ENCODE measurements at places on chromosomes 1 and 21.
A peak's percentile ranks its signal among the peaks of the same experiment; 100 is the strongest.

DNA sequence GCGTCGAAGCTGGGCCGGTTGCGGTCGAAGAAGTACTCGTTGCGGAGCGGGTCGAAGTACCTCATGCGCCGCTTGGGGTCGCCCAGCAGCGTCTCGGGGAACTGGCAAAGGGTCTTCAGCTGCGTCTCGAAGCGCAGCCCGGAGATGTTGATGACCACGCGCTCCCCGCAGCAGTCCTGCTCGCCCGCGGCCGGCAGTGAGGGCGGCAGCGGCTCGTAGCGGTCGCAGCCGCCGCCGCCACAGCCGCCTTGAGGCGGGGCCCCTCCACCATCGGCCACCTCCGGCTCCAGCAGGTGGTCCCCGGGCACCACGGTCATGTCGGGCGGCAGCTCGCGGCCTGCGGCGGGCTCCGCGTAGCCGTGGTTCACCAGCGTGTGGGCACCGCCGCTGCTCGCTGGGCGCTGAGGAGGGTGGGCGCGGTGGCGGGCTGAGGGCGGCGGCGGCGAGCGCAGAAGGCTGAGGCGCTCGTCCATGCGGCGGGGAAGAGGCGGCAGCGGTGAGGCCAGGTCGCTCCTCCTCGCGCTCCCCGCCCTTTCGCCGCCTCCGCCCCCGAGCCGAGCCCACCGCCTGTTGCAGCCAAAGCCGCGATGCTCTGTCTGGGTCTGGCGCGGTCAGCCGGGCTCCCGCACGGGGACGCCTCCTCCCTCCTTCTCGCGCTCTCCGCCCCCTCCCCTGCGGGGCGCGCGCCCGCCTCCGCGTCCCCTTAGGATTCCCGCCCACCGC lies at the start of gene KCNA3:
KCNA3 (minus strand) TSS at position 604 of the 723 bp plus-strand sequence; CDS start at position 473, 131 bp downstream.
- DNase-seq, result no peak

DNA sequence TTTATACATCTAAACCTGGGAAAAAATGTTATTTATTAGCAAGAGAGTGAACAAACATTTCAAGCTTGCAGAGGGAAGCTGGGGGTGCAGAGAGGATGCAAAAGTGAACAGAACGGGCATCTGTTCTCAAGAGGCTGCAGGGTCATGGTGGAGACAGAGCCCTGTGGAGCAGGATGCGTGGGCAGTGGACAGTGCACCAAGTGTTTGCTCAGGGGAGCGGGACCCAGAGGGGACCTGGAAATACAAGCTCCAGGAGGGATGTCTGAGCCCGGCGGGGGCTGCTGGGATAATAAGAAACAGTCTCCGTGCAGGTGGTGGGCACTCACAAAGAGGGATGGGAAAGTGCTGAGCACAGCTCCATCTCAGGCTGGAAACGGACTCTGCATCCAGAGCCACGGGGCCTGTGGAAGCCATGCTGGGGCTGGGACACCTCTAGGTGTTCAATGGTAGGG lies 105.3 kb upstream of the SLC45A1 start:
- no peak for DNase-seq

GRCh38 chr1:38371505-38371844 lies 324.9 kb upstream of the POU3F1 start:
- DNase-seq, result no peak

DNA sequence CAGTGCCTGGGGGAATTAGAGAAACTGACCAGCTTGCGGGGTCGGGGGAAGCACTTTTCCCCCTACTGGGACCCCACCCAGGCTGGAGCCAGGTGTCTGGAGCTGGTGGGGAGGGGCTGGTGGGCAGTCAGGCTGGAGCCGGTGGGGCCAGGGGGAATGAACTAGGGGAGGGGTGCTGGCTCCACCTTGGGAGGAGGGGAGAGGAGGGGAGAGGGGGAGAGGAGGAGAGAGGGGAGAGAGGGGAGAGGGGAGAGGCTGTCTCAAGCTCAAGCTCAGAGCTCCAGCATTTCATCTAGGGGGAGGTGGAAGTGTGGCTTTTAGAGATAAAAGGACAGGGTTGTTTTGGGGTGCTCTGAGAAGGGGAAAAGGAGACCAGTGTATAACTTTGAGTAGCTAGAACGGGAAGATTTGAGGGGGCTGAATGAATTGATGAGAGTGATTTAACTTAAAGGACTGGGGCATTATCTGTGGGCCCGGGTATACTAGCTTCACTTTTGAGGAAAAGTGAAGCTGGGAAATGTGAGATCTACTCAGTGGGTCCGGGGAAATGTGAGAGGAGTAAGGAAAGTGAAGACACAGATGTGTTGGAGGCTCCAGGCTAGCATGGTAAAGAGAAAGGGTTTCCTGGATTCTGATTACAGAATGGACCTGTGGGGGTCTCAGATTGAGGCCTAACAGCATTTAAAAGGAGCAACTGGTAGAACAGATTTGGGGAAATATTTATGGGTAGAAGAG lies 2.8 kb downstream of the EFNA1 start:
- DNase-seq, result no peak

- no peak for DNase-seq
Measured at GRCh38 chr1:192814805-192815204, 6.0 kb downstream of the RGS2 start.

- DNase-seq, result peak; percentile 99
Measured at GRCh38 chr1:212179394-212180076, 105.7 kb upstream of the PPP2R5A start.

GRCh38 chr1:975896-976683 lies 5.8 kb downstream of the PERM1 start:
- DNase-seq, result peak; percentile 38

DNA sequence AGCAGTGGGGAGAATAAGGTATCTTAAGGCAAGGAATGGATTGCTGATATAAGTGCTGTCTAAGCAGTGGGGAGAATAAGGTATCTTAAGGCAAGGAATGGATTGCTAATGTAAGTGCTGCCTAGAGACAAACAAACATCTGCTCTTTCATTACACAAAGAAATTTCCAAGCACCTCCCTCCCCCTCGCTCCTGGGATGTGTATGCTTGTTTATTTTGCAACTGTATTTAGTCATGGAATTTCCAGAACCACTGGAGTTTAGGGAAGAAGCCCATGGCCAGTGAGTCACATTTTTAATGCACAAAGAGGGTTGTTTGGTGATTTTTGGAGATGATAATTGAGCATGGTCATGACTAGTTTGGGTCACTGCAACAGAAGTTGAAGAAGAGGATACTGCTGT lies 21.5 kb downstream of the PDPN start:
- DNase-seq, result peak; percentile 96

DNA sequence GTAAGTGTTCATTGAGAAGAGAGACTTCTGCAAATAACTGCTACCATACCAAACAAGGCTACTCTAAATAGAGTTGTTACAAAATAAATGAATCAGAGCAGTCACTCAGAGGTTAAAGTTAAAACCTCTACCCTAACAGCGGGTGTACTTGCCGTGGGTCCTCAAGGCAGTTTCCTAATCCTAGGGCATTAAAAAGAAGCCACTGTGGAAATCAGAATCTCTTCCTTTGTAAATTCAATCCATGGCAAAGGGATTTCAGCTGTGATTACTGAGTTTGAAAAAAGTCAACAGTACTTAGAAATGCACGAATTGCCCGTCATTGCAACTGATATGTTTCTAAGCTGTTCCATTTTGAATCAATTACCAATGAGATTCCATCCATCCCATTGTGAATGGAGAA lies 13.5 kb downstream of the TBX15 start:
- no peak for DNase-seq

GRCh38 chr1:52153010-52153409 lies 11.1 kb downstream of the ZFYVE9 start:
- peak; percentile 40 for DNase-seq

DNA sequence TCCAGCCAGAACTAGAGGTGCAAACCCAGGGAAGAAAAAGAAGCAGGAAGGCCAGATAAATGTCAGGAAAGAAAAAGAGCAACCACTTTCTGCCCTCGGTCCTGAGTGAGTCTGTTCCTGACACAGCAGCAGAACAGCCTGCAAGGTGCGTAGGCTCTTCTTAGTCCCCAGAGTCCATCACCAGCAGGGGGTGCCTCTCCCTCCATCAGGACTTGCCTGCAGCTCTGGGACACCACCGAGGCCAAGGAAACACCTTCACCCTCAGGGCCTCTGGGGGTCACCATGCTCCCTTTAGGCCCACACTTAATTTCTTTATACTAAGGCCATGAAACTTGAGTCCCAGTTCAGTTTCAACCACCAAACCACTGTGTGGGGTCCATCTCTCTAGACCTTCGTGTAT lies 43.7 kb upstream of the NFASC start:
- DNase-seq, result peak; percentile 14

DNA sequence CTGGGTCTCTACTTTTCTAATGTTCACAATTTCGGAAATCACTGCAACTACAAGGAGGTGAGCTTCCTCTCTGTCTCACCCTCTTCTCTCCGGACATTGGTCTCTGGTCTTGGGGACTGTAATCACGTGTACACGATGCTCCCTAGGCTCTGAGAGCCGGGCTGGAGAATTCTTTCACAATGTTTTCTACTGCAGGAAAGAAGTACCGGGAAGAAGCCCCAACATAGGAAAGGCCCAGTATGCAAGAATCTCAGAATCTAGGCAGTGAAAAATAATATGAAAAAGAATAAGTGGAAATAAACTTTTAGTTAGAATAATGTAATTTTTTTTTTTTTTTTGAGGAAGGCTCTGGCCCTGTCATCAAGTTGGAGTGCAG lies 13.5 kb upstream of the HJV start:
- DNase-seq, result peak; percentile 59

- DNase-seq, result peak; percentile 29
Measured at GRCh38 chr1:64302971-64303370, 99.5 kb downstream of the UBE2U start.

DNA sequence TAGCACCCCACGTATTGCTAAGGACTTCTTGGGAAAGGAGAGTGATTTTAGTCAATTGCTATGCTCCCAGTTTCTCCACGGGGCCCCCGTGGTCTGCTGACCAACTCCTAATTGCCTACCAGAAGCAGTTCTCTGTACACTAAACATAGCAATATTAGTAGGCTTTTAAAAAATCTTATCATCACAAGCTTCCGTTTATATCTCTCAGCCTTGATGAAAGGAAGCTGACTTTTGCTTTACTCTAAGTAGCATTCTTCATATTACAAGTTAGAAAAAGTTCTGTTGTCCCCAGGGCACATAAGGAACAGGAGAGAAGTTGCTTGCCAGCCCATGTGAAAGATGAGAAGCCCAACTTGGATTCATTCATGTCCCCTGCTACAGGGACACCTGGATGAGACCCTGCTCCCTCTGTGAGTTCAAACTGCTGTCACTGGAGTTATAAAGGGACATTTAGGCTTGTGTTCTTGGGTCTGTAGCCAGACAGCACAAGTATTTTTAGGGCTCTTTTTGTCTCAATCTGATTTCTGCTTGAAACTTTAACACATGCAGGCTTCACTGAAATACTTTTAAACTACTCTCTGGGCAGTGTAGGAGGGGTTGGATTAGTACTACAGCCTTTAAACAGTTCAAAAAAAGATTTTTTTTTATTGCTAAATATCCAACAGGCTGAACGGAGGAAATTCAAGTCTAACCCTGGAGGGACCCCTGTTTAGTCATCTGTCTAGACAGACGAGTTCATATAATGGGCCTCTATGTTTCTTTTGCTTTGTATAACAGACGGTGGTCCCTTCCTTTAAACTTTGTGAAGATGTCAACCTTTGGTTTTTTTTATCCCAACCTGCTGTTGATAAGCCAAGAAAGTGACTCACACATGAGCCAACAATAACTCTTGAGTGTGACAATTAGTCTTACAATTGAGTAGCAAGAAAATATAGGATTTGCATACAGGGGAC lies 29.5 kb downstream of the TGFB2 start:
- peak; percentile 49 for DNase-seq

- DNase-seq, result no peak
Measured at GRCh38 chr1:17348593-17349234, 23.3 kb upstream of the PADI6 start.

- no peak for DNase-seq
Measured at GRCh38 chr1:207654320-207654719, 9.4 kb downstream of the CR1L start.

DNA sequence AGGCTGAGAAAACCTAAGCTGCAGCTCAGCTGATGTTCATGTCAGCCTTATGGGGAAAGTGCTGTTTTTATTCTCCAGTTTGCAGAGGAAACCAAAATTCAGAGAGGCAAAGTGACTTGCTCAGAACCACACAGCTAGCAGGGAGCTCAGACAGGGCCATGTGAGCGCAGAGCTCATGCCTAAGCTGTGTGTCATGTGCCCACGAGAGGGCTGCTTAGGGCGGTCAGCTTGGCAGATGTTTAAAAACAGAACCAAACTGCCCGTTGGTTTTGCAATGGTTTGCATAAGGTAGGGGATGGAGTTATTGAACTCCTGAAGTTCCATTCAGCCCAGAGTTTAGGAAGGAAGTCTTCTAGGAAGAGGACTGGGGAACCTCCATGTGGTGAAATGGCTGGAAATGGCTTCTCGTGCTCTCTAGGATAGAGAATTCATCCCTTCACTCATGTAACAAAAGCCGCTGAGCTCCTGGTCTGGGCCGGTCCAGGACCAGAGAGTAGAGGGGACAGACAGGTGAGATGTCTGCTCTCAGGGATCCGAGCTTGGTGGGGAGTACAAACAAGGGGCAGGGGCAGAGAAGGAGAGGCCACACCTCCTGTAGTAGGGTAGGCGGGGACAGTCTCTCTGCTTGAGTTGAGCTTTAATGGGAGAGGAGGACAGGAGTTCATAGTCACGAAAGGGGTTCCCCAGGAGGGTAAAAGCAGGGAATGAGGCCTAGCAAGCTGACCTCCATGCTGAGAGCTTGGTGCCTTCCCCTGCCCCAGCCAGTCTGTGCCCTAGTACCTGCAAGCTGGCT lies 46.9 kb downstream of the ARHGEF10L start:
- DNase-seq, result peak; percentile 90

DNA sequence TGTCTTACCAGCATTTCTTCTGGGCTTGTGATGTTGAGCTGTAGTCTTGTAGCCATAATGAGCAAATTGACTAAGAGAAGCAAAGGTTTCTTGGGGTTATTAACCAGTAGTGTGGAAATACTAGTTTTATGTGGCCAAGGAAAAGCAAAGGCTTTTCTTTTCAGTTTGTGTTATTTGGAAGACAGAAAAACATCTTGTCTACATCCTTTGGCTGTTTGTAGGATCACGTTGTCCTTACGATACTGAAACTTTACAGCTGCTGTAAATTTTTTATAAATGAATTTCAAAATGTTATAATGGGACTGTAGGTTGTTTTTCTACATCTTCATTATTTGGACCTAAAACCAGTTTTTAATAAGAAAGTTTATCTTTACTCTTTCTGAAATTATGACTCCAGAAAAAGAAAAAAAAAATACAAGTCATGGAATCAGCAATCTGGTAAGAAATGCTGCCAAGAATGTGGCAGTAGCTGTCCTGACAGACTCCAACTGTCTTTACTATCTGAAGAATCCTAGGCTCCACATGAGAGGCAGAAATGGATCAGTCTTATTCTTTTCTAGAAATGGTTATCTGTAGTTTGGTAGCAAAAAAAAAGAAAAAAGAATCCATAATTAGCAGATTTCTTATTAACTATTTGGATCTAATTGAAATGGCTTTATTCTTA lies 41.6 kb upstream of the QSOX1 start:
- no peak for DNase-seq

- DNase-seq, result no peak
Measured at GRCh38 chr1:242813490-242814091, 289.1 kb upstream of the PLD5 start.
